ENCODE measurements at places on chromosomes 2 and 18. TPM values are rescaled to one million over a fixed set of nuclear protein-coding genes. Genes with fewer than 3 reads are reported as not detected.

- H3K4me3 ChIP-seq: no peak overlapping the region
- no peak overlapping the region for H3K27ac ChIP-seq
- no peaks in the 10 kb centered on the region for H3K27me3 ChIP-seq
- no peaks in the 10 kb centered on the region for H3K36me3 ChIP-seq
Measured at GRCh38 chr2:237171396-237171795, 85.7 kb downstream of the COPS8 start.

DNA sequence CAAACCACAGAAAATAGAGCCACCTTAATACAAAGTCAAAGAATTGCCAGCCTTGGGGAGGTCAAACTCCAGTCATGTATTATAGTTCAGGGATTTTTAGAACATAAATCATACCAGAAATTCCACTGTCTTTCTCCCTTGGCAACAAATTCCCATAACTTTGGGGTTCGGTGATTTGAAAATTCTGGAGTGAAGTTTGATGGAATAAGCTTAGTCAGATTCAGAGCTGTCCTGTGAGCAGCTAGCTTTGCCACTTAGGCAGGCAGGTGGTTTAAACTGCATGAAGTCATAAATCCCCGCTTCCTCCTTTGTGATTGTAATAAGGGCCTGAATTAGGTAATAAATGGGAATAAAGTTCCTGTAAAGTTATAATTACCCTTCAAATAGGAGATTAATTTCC, 457.0 kb upstream of the HNMT start:
- H3K36me3 ChIP-seq: no peaks in the 10 kb centered on the region
- H3K27me3 ChIP-seq: no peaks in the 10 kb centered on the region
- no peaks in the 10 kb centered on the region for H3K4me1 ChIP-seq
- no peak for DNase-seq
- no peak overlapping the region for H3K4me3 ChIP-seq
- no peak overlapping the region for H3K27ac ChIP-seq

GRCh38 chr2:166516712-166517303, 22.8 kb upstream of the SCN7A start:
- H3K27ac ChIP-seq: no peak overlapping the region
- no peaks in the 10 kb centered on the region for H3K27me3 ChIP-seq
- no peak overlapping the region for H3K4me3 ChIP-seq
- DNase-seq: no peak
- H3K36me3 ChIP-seq: no peaks in the 10 kb centered on the region

The PIEZO2 gene
- 7.0 TPM for total RNA-seq

DNA sequence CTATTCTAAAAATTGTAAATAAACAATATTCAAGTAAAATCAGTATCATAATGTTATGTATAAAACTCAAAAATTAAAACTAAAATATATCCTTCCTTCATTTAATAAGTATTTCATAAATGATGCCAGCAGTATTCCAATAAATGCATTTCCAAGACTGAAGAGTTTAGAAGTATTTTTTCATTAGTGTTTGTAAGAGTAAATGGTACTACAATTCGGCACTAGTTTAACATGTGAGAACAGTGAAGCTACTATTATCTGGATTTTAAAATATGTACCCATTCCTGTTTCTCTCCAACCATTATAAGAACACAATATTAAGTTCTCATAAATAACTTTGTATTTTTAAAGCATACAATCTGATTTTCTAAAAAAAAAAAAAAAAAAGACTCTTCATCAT, 3.3 kb downstream of the BAZ2B start:
- peaks cover 34% of the 10 kb centered on the region for H3K4me1 ChIP-seq
- H3K36me3 ChIP-seq: no peaks in the 10 kb centered on the region

DNA sequence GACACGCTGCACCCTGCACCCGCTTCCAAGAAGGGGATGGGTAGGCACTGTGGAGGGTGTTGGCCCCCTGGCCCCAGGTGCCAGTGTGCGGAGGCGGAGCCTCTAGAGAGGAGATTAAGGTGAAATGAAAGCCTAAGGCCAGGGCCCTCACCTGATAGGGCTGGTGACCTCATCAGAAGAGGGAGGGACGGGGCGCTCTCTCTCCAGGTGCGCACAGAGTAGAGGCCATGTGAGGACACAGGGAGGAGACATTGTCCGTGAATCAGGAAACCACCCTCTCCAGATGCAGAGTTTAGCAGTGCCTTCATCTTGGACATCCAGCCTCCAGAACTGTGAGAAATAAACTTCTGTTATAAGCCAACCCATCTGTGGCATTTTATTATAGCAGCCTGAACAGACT, 62.3 kb downstream of the PSMG2 start:
- no peaks in the 10 kb centered on the region for H3K27me3 ChIP-seq
- H3K36me3 ChIP-seq: no peaks in the 10 kb centered on the region
- H3K4me1 ChIP-seq: no peaks in the 10 kb centered on the region

The SATB2 gene
- total RNA-seq: 1.7 TPM
